ENCODE measurements at places on chromosomes 4 and X.

DNA sequence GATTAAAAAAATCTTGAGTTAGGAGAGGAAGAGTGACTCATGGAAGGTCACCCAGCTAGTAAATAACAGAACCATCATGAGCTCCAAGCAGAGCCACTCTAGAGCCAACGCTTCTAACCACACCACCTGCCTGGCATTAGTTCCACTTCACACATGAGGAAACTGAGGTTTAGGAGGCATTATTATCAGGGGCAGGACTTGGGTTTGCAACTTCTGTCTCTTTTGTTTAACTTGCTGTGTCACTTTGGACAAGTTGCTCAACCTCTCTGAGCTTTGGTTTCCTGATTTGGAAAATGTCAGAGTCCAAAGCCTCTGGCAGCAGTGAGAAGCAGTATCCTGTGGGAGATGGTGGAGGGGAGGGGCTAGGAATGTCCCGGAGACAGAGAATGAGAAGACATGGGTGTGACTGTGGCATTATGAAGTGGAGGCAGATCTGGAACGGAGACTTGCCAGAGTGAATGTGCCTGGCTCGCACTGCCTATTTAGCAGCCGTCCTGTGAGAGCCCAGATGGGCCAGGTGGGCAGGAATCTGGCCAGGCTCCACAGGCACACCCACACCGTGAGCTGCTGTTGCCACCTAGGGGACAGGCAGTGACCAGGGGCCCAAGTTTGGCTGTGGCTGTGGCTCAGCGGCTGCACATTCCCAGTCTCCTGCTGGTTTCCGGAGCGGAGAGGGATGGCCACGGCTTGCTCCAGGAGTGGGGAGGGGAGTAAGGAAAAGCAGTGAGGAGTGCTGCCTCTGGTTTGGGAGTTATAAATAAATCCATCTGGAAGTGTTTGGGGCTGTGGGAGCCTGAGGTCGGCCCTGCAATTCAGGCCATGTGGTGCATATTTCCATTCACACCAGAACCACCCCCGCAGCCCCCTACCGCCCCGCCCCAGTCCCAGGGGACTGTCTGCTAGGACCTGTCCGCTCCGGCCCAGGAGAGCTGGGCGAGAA lies 93.4 kb downstream of the NHSL2 start:
- no peak for DNase-seq

GRCh38 chr4:112700679-112701078 lies 63.7 kb downstream of the LARP7 start:
- DNase-seq: no peak

- no peak for DNase-seq
Observed at GRCh38 chr4:41079881-41080560, 134.3 kb downstream of the APBB2 start.

- peak; percentile 27 for DNase-seq
Observed at GRCh38 chrX:130975947-130976346, 72.9 kb upstream of the ENOX2 start.

DNA sequence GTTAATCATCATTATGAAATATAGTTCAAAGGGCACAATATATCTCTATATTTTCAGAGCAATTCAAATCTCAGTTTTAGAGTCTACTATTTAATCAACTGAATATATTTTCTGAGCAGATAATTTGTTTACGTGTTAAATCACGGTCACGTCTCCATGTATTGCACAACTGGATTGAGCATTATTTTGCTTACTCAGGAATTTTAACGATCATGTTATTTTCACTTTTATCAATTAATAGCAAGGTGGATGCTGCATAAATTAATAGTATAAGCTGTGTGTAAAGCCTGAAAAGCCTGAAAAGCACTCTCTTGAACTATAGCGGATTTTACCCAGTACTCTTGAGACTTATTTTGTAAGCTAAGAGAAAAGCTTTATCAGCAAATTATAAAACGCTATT lies 374.9 kb downstream of the MAGEB5 start:
- DNase-seq: no peak

DNA sequence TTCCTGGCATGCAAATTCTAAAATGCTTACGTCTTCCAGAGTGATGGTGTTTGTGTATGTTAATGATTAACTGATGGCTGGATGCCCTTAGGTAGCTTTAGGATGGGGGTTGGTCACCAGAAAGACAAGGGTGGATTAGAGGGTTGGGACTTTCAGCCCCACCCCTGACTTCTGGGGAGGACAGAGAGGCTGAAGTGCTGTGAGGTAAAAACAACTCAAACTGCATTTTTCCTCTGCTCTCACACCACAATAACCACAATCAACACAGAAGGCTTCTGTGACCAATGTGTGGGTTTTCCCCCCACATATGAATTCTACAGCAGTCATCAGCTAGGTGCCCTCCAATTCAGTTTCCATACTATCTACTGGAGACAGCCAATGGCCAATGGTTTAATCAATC lies 18.7 kb upstream of the DDIT4L start:
- DNase-seq: no peak

All from activated CD4-positive, alpha-beta memory T cell treated with anti-CD3 and anti-CD28 coated beads for 36 hours (primary cell).